ENCODE measurements at places on chromosomes 16 and 17.

DNA sequence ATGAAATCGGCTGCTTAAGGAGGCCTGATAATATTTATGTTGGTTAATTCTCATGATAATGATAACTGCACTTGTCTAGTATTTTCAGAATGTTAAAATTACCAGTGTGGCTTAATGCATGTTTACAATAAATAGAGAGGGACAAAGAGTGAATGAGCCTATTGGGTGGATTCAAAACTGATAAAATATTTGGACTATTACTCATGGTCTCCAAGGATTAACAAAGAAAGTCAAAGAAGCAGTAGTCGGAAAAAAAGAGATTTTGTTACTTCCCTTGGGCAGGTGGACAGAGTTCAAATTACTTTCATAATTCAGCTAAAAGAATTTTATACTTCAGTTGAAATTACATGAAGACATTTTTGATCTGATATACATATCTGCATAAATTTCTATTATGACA lies 258.2 kb upstream of the PMFBP1 start:
- no peak for DNase-seq

GRCh38 chr17:76131692-76132573 lies 9.1 kb downstream of the FOXJ1 start:
- DNase-seq, result no peak

DNA sequence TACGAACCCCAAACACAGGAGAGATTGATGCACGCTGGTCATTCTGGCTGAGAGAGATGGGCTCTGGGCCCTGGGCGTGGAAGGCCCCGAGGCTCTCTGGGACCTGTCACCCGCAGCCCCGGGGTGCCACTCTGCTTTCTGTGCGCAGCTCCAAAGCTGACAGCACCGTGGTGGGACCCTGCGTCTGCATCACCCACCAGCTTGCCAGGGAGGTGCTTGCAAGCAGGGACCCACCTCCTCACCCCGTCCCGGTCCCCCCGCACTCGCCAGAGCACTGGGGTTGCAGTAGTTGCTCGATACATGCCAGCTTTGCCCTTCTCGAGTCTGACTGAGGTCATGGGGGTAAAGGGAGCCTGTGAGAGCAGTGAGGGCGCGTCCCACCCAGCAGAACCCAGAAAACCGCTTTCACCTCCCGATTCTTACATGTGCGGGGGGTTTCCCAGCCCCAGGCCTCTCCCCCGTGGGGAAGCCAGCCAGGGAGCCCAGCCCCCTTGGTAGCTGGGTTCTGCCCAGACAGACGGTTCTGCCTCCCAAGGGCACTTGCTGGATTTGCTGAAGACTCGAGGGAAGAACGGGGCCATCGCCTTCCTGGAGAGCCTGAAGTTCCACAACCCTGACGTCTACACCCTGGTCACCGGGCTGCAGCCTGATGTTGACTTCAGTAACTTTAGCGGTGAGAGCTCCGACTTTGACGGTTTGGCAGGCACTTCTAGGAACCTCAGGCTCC lies 12.5 kb downstream of the CARD14 start:
- no peak for DNase-seq

GRCh38 chr16:60636117-60636516 lies 1400.1 kb downstream of the CDH8 start:
- DNase-seq, result no peak

DNA sequence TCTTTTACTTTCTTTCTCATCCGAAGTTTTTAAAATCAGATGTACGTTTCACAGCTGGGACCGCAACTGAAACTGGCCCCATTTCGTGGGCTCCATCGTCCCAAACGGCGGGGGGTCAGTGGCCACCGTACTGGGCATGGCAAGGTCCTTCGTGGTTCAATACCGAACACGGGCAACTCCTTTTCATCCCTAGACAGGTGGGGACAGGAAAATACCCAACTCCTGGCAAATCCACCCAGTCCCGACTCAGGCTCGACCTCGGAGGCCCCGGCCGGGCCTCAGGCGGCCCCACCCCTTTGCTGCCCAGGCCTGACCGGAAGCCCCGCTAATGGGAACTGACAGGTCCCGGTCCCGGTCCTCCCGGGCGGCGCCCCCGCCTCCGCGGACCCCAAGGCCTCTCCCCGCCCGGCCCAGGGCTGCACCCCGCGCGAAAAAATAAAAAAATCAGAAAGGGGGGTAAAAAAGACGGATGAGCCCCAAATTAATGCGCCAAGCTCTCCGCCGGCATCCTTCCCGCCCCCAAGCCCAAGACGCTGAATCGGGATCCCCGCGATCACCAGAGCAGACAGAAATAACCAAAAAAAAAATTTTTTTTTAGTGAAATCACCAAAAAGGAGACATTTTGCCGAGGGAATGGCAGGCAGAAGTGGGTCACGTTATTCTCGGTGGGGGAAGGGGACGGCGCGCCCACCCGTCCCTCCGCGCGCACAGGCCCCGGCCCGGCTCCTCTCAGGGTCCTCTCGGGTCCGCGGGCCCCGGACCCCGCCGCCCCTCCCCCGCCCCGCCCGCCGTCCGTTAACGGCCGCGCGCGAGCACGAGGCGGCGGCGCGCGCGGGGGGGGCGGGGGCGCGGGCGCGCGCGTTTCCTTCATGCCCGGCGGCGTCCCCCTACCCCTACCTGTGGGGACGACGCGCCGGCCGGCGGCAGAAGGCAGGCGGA lies 562 bp downstream of the ZC3H7A start:
- DNase-seq, result peak; percentile 70

DNA sequence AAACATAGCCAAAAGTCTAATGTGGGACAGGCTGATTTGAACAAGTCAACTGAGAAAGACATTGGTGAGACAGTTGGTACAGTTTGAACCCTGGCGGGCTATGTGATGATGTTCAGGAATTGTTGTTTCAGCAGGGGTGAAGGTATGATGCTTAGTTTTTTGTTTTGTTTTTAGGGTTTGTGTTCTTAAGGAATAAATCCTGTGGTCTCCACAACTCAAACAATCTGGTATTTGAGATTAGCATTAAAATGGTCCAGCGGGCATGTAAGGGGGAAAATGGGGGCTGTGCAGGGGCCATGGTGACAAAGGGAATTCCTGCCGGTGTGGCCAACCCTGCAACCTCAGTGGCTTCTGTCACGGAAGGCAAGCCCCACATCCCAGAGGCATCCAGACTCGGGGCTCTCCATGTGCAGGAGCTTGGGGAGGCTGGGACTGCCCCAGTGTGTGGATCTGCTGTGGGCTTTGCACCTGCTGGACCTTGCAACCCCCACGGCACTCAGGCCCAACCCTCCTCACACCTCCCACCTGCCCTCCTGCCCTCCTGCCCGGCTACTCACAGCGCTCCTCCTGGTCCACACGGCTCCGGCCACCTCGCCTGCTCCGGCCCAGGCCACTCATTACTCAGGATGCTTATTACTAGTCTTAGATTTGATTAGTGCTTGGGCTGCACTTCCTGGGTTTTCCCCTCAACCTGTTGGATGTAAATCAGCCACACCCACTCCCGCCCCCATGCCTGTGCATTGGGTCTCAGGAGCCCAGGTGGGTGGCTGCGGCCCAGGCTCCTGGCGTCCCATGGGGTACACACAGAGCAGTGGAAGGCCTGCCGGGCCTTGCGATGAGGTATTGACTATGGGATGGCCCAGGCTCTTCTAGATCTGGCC lies at the start of gene TNFRSF13B:
Gene TNFRSF13B (minus strand): TSS at position 661 of the 881 bp plus-strand sequence. CDS start 43 bp downstream, at position 618.
- DNase-seq, result no peak

GRCh38 chr16:79725051-79725450 lies 124.5 kb upstream of the MAF start:
- no peak for DNase-seq

DNA sequence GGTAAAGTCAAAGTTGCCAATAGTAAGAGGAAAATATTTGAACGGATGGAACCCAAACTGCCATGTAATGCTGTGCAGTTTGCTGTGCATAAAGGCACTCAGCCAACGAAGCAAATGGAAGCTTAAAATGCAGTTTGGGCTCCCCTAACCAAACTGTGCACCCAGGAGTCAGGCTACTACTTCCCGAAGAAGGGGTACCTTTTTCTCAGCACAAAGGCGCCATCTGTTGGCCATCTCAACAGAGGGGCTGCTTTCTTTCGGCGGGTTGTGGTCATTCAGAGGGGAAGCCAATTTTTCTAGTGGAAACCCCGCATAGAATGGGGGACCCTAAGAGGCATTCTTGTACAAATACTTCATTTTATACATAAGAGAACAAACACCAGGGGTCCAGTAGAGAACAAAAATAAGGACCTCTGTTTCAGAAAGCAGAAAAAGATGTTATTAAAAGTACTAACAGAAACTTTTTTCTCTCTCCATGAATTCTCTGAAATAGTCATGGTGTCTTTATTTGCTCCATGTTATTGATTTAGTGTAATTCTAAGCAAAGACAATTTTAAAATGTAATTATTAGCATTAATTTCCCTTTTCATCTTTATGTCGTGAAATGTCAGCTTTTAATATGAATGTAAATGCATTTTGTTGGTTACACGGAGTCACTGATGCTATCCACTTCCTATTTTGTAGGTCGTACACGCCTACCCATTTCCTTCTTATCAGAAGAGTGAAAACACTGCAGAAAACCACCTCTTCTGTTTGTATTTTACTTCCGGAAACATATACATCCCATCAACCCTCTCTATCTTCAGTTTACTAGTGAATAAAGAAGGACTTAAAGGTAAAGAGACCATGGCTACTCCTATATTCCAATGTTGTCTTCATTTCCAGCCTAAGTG lies 453.3 kb downstream of the KCNJ2 start:
- DNase-seq, result peak; percentile 74

Data from dermis blood vessel endothelial cell (primary cell).